GM12864 (cell line): ENCODE measurements at places on chromosomes 5 and 9.

DNA sequence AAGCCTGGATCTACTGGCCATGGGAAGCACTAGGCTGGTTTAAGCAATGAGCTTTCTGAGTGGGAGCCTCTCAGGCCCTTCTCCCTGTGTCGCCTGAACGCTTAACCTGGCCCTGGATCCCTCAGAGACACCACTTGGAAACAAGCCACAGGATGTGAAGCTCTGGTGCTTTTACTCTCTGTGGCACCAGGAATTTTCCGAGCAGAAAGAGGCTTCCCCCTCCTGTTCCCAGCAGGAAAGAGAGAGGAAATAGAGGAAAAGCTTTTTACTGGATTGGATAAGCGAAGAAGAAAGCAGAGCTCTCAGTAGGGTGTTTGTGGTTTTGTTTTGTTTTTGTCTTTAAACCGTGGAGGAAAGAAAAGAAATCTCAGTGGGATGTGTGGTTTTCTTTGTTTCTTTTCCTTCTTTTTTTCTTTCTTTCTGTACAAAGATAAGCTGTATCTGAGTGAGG is 34.5 kb downstream of the COL15A1 start:
- no peak for DNase-seq

- DNase-seq, result no peak
These were observed 2.6 kb downstream of the NKD2 start for GRCh38 chr5:1011226-1011631.

- DNase-seq, result peak; percentile 76
These were observed 807 bp upstream of the PLGRKT start for GRCh38 chr9:5438301-5439162.

DNA sequence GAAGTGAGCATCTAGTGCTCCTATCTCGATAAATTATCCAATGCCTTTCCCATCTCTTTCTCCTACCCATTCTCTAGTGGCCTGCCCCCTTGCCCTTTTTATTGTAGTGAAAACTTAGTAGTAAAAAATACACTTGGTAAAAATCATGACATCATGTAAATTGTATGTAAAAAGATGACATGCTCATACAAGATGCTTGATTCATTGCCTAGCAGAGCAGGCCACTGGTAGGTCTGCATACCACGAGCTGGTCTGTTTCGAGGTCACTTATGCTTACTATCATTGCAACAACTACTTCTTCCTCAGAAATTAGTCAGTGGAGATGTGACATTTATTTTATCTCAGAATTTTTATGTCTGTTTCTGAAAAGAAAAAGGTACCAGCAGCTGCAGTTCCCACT is 177.3 kb downstream of the C9orf152 start:
- DNase-seq, result no peak

DNA sequence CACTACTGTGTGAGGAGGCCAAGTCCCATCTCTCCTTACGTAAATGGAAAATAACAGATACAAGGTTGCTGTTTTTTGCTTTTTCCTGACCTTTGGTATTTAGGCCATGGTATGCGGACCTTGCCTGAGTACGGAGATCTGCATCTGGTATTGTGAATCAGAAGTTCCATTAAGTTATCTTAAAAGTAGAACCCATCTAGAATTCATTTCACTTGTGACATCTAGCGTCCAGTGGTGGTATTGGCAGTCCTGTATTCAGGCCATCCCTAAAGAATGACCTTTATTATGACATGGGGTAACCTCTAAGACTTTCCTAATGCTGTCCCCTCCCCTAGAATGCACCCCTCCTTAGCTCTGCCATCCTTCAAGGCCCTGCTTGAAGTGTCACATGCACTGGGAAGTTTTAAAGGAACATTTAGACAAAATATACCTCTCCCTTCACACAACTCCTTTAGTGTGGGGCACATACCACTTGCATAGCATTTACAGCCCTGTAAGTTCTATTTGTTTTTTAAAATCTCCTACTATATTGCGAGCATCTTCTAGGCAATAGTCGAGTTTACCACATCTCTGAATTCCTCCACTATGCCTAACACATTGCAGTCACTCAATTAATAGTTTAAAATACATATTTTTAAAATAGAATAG is 1.9 kb upstream of the SPDL1 start:
- DNase-seq, result no peak

DNA sequence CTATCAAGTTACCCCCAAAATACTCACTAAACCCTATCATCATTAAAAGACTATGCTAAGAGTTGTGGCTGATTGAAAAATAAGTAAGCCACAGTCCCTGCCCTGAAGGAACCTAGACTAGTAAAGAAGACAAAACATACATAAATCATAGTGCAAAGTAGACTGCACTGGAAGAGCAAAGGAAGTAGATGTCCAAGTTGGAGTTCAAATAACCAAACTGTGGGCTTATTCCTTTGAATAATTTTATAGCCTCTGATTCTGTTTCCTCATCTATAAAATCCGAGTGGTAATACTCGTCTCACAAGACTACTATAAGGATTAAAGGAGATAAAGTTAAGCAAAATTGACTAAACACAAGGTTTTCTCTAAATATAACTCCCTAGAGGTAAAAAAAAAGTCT is 140.4 kb downstream of the TLE1 start:
- no peak for DNase-seq
